GOT3 (cell line): ENCODE measurements at places on chromosomes 13 and 19.

DNA sequence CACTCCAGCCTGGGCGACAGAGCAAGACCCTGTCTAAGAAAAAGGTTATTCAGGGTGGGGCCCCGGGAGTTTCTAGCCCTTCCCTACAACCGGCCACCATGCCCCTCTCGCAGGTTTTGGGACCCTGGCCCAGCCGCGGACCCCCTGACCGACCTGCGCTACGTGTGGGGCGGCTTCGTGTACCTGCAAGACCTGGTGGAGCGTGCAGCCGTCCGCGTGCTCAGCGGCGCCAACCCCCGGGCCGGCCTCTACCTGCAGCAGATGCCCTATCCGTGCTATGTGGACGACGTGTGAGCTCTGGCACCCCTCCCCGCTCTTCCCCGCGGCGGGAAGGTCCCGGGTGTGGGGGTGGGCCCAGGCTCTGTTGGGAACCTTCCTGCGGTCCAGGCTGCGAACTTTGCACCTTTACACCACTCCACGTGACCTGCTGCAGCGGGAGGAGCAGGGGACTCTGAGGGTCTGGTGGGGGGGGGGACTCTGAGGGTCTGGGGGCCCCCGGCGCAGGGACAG lies 6.3 kb downstream of the ABCA7 start:
- no peak for DNase-seq

DNA sequence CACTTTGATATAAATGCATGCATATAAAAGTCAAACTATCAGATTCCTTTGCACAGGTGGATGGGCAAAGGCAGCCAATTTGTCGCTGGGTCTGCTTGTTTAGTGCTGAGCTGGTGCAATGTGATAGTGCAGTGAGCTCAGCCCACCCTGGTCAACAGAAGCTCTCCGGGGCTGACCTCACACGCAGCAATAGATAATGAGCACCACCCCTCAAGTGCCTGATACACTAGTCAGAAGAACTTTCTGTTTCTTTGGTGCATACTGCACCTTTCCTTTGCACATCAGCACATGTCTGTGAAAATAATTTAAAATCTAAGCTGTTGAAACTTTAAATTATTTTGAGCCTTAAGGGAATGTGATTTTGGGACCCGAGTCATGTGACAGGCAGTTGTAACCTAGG lies 20.2 kb downstream of the ATP8A2 start:
- DNase-seq: no peak

- no peak for DNase-seq
These were observed 76.5 kb downstream of the LATS2 start for GRCh38 chr13:20984879-20985278.

DNA sequence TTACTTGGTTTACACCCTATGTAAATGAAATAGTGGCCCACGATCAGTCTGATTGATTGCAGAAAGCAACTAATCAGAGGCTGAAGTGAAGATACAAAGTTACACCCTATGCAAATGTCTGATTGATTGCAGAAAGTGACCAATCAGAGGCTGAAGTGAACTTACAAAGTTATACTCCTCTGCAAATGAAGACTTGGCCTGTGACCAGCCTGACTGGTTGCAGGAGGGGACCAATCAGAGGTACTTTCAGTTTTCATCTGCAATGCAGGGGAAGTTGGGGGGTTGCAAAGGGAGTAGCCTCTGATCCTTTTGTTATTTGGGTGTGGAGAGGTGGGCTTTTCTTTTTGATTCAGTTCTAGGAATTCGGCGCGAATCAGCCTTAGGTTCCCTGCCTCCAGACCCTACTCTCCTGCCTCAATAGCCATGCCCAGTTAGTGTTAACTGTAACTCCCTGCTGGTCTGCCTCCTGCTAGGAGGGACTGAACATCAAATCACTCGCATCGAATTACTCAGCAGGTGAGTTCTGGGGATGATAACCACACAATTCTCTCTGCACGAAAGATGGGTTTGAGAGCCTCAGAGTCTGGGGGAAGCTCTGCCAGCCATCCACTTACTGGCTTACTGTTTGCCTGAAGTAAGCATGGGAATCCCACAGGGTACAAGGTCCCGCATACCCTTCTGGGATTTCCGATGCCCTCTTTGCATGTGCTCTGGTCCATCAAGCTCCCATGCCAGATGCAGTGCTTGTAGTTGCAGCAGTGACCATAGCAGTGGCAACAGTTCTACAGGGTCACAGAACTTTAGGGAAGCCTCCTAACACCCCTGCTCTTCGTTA lies 7.5 kb downstream of the ARL11 start:
- DNase-seq: no peak

- DNase-seq: no peak
These were observed 1636.8 kb downstream of the PCDH9 start for GRCh38 chr13:65593298-65593874.

DNA sequence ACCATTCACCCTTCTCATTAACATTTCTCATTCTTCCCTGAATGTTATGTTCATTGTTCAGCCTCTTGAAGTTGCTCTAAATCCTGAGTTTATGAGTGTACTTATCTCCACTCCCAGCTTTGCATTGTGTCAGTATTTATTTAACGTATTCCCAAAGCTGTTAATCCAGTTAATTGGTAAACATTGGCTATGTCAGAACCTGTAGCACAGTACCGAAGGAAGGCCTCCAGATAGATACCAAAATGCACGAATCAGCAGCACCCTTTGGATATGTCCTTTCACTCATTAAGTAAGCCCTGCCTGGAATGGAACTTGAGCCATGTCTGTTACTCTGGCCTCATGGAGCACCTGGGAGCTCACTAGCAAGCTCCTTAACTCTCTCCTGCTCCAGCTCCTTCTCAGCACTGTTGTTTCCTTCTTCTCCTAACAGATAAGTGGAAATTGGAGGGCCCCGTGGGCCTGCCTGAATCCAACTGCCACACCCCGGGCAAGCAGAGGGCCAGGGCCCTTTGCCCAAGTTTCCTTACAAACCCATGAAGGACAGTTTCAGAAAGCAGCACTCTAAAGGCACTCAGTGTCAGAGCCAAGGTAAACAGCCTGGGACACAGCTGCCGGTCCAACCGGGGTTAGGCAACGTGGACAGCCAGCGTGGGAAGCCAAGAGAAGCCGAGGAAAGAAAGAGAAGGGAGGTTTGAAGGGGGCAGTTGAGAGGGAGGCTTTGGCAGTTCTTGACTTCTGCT lies 155.0 kb upstream of the SERP2 start:
- no peak for DNase-seq

GRCh38 chr19:16457195-16457953 lies 14.4 kb downstream of the EPS15L1 start:
- DNase-seq: no peak

DNA sequence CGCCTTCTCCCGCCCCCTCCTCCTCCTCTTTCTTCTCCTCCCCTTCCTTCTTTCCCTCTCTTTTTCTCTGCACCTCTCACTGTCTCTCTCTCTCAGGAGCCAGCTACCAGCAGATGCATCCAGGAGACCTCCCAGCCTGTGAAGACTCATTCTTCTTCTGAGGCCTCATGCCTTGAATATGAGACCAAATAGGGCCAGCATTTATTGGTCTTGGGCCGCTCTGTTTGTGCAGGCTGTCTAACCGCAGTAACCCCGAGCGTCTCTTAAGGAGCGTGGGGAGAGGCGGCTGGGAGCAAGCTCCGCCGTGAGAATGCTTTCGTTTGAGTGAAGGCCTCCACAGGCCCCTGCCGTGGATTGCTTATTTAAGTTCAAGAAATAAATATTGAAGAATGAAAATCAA lies 167.0 kb downstream of the NUFIP1 start:
- DNase-seq: no peak

DNA sequence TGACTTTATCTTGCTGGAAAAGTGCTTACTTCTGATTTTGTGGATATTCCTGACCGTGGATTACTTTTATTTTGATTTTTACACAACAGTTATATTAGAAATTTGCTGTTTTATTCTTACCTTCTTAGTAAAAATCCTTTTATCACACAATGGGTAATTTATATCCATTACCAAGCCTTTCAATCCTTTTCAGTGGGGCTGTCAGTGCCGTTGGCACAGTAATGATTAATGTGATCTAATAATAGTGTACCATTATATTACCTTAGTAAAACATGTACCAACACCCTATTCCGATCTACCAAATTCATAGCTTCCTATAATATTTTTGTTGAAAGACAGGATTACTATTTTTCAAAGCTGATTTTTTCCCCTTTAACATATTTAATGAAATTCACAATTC lies 87.3 kb upstream of the ZNF536 start:
- DNase-seq: no peak

GRCh38 chr19:42065051-42065450 lies 5.0 kb downstream of the GRIK5 start:
- no peak for DNase-seq

DNA sequence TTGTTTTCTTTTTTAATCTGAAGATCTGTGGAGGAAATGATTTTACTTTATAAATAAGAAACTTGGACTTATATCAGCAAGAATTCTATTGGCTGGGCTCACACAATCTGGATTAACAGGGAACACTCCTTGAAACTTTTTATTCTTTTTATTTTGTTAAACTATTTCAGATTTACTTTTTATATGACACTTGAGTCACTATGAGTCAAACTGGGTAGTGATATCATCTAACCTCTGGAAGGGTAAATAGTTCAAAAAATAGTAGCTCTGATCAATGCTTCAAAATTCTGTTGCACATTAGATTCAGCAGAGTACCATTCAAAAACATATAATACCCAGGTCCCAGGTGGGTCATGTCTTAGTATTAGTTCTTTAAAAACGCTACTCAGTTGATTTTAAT lies 55.1 kb upstream of the NBEA start:
- DNase-seq: no peak

DNA sequence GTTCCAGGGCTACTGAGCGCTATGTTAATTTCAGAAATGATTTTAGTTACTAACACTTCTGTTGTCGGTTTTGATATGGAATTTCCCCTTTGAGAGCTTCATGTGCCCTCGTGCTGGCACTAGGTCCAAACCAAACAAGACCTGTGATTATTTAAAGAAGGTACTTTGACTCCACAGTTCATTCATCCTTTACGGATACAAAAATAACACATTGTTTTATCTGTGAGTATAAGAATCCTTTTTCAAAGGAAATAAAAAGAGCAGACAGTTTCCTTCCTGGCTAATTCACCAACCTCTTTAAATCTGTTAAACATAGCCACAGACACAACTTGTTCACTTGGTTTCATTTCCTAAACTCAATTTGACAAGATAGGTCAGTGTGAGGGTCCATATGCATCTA lies 141.2 kb downstream of the FLT1 start:
- no peak for DNase-seq

- DNase-seq: no peak
These were observed 6.6 kb upstream of the IFI30 start for GRCh38 chr19:18167011-18167410.

DNA sequence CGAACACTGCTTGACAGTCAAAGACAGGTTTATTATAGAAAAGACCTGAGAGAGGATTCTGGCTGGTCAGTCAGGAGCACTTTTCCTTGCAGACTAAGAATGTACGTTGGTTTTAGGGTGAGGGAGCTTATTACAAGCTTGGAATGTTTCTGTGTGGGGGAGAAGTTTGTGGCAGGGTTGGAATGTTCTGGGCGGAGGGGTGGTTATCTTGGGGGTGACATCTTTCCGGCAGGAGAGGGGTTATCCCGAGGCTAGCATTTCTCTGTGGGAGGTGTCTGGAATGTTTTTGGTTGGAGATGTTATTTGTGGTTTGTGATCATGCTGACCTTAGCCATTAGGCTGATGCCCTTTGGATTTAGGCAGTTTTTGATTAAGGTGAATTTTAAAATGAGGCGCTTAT lies 61.8 kb downstream of the ZNF136 start:
- DNase-seq: no peak

DNA sequence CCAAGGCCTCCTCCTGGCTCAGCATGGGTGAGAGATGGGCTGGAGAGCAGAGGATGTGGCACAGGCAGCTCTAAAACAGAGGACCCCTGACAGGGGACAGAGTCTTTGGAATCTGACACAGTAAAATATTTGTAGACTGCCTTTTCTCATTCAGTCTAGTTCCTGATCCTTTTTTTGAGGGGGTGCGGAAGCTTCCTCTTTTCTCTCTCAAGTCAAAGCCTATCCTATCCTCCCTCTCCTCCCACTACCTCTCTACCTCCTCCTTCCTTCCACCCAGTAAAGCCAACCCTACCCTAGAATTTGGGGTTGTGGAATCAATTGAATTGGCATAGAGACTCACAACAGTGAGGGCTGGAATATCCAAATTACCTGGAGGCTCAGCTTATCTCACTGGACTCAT lies 82.0 kb downstream of the TEX26 start:
- no peak for DNase-seq

DNA sequence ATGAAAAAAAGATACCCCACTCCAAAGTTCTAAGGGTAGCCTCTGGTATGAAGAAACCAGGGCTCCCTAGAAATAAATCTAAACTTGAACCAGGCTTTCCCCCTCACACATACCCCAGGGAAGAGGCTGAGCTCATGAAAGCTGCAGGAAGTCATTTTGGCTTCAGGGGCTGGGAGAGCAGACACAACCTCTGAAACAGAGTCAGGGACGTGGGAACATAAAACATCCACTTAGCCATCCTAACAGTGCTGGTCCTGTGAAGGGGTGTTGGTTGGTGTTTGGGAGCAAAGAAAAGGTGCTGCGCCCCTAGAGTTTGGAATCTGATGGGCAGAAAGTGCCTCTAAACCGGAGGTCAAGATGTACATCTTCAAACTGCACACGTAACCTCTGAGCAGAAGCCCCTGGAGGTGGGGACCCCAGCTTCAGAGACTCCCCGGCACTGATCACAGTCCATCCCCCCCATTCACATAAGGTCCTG lies 15.8 kb downstream of the RAB3D start:
- DNase-seq: no peak

DNA sequence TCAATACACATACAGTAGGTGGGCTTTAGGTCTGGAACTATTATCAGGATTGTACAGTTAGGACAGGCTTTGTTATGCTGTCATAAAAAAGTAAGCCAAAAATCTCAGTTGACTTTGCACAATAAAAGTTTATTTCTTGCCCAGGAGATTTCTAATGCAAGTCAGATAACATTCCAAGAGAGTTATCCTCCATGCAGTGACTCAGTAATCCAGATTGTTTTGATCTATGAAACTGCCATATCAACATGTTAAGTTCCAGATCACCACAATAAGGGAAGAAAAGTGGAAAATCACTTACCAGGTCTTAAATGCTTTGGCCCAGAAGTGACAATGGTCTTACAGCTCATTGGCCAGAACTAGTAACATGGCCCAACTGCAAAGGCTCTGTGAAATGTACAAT lies 636.2 kb upstream of the KLF12 start:
- DNase-seq: no peak

DNA sequence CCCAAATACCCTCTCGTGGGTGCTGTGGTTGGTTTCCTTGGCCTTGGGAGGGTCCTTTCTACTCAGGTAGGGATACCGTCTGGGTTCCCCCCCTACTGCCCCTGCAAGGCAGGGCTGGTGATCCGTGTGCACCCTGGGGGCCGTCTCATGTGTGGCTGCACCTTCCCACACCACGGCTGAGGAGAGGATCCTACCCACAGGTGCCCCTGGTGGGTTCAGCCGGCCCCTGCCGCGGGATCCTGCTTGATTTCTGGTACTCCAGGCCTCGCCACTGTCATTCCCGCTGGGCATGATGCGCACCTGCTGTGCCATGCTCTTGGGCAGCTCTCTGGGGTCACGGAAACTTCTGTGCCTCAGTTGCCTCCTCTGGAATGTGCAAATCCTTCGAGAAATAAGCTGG lies 30.8 kb downstream of the EFNA2 start:
- DNase-seq: no peak

GRCh38 chr13:112764864-112765561 lies 75.2 kb downstream of the ATP11A start:
- DNase-seq: no peak
